ENCODE measurements at places on chromosomes 5 and 9.

DNA sequence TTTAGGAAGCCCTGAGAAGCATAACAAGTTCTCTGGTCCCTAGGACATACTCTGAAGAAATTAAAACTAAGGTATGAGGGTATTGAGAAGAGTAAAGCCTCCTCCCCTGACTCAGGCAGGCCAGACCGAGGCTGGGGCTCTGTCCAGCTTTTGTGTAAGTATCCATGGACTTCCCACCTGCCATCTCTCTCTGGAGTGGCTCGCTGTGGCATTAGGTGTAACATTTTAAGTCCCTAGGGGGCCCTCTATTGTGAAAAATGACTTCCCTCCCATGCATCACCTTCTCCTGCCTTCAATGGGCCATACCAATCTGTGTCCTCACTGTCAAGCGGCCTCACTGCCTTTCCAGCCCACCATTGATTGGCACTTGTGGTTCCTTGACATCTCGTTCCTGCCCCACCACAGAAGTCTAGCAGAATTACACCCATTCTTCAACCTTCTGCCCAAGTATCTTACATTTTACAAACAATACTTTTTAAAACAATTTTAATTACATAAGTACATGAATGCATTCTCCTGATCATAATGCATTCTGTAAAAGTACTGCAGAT is 205.5 kb downstream of the SLIT3 start:
- DNase-seq, result no peak

GRCh38 chr9:93300585-93301081 is 116.7 kb downstream of the WNK2 start:
- DNase-seq, result no peak

GRCh38 chr5:25056836-25057235 is 412.1 kb upstream of the CDH10 start:
- DNase-seq, result no peak

GRCh38 chr5:15304066-15304731 is 195.8 kb upstream of the FBXL7 start:
- DNase-seq, result no peak

- DNase-seq, result no peak
Measured at GRCh38 chr5:138491284-138491648, 26.0 kb downstream of the EGR1 start.

GRCh38 chr5:132592521-132592920 is 35.7 kb downstream of the RAD50 start:
- DNase-seq, result no peak

GRCh38 chr5:6029811-6030271 is 348.5 kb downstream of the MED10 start:
- no peak for DNase-seq

- DNase-seq, result no peak
Measured at GRCh38 chr9:100466829-100467221, 6.1 kb upstream of the TMEFF1 start.

GRCh38 chr5:59094864-59095263 is 512.0 kb downstream of the RAB3C start:
- DNase-seq, result no peak

- DNase-seq, result no peak
Measured at GRCh38 chr5:122401976-122402725, 90.1 kb downstream of the SNCAIP start.

DNA sequence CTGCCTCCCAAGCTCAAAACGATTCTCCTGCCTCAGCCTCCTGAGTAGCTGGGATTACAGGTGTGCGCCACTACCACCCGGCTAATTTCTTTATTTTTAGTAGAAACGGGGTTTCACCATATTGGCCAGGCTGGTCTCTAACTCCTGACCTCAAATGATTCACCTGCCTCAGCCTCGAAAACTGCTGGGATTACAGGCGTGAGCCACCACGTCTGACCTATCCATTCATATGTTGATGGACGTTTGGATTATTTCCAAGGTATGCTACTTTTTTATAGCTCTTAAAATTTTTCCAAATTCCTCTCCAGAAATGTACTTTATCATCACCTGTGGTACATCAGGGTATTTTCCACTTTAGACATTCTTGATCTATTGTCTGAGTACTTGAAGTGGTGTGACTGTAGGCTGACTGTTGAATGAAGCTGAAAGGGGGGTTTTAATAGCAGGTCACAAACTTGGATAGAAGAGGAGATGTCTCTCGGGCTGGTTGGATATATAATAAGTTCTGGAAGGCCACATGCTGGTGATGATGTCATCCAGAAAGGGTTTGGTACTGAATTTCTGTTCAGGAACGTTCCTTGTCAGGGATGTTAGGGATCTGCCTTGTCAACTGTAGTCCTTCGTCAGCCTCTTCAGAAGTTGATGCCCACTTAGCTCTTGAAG is 7.4 kb downstream of the CTNNA1 start:
- DNase-seq, result no peak

DNA sequence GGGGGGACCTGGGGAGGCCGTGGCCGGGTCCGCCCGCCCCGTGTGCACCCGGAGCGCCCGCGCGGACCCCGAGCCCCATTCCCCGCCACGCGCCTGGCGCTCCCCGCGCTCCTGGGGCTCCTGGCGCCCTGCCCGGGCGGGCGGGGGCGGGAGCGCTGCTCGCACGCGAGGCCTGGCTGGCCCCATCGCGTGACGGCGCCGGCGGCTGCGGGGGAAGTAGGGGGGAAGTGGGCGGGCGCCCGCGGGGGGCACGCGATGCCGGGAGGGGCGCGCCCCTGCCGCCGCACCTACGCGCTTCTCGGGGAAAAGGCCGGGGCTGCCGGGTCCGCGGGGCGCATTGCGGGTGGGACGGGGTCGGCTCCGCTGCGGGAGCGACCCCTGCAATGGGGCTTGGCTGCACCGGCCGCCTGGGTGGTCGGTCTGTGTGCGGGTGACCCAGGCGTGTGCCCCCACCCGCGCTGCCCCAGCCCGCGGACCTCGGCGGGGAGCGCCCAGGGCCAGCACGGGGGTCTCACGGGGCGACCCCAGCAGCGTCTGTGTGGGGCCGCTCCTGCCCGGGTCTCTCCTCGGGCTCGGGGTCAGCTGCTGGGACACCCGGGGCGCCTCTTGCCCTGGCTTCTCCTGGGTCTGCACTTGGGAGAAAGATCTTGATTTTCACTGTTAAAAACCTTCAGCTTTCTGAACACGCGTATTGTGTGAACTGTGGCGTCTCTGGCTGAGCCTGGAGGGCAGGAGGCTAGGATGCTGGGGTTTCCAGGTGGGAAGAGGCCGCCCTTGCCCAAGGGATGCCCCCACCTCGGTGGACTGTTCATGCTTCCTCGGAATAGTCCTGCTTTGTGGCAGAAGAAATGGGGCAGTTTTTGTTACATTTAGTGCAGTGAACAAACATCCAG is 52.4 kb downstream of the AHRR start:
- peak; percentile 55 for DNase-seq

DNA sequence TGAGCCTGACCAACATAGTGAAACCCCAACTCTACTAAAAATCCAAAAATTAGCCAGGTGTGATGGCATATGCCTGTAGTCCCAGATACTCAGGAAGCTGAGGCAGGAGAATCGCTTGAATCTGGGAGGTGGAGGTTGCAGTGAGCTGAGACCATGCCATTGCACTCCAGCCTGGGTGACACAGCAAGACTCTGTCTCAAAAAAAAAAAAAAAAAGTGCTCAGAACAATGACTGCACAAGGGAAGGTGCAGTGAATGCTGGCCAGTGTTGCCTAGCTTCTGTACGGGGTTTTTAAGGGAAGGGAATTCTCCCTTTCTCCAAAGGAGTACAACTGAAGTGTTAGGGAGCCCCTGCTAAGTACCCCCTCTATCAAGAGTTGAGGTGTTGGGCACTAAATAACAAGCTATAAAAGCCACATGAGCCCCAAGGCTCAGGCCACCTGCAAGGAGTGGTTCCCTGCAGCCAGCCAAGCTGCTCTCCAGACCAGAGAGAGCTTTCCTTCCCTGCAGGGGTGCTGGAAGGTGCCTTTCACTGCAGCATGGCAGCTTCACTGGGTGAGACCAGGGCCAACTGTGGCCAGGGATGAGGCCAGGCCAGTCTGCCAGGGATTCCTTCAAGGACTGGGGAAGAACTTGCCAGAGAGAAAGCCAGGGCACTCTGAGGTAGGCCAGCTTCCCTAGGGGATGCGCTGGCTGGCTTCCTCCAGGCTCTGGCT is 14.8 kb downstream of the GADD45G start:
- no peak for DNase-seq

DNA sequence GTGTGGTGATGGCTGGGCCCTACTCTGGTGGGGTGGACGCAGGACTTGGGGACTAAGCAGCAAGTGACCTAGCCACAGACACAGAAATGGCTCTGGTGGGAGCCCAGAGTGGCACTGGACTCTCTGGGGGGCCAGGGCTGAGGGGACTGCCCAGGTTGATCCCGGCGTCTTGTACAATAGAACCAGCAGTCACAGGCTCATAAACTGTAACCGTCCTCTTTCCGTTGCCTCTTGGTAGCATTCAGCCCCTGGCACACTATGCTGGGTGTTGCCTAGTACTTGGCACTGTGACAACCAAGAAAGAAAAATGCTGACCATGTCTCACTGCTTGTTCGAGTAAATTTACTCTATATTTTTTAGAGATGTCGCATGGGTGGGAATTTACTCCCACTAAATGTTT is 80.5 kb downstream of the DAB2IP start:
- no peak for DNase-seq

- DNase-seq, result no peak
Measured at GRCh38 chr5:1507014-1507375, 16.8 kb downstream of the LPCAT1 start.

- DNase-seq, result no peak
Measured at GRCh38 chr9:101791938-101792337, 53.5 kb upstream of the GRIN3A start.

DNA sequence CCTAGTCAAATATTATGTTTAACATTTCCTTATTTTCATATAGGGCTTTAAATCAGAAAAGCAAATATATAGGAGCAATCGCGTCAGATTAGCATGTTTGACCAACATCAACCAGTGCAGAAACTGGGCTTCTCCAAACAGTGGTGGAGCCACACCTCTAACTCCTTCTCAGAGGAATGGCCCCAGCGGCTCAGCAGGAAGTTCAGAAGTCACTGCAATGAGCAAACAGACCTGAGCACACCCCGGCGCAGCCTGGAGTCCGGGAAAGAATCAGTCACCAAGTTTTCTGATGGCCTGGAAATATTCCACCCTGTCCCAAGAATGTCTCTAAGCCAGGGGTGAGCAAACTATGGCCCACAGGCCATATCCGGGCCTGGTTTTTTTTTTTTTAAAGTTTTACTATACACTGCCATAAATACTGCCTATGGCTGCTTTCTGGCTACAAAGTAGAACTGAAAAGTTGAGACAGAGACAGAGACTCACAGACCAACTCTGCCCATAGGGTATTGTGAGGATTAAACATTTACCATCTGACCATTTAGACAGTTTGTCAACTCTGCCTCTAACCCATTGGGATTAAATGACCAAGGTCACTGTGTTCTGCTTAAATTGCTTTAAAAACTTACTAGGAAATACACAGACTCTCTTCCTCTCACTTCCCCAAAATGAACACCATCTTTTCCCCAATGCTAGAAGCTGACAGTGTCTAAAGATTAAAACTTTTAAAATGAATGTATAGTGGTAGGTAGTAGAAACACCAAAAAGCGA is 5.4 kb downstream of the GOLM1 start:
- DNase-seq, result no peak

GRCh38 chr5:151670083-151670686 is 16.5 kb downstream of the SPARC start:
- no peak for DNase-seq

DNA sequence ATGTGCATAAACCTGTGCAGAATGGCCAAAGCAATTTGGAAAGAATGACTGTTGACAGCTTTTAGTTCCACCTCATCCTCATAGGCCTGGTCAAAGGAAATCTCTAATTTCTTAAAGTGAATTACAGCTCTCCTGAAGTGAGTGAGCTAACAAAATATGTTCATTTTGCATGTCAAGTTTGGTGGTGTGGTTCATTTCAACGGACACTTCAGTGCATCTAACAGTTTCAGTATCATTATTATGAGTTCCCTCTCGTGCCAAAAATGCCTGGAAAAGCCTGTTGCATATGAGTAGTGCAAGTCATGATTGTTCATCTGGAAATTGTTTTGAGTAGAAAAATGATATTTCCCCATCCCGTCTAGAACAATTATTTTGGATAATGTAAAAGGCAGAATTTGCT is 53.2 kb upstream of the HMHB1 start:
- DNase-seq, result no peak

GRCh38 chr5:87413343-87413645 is 564 bp upstream of the CCNH start:
- DNase-seq, result no peak

DNA sequence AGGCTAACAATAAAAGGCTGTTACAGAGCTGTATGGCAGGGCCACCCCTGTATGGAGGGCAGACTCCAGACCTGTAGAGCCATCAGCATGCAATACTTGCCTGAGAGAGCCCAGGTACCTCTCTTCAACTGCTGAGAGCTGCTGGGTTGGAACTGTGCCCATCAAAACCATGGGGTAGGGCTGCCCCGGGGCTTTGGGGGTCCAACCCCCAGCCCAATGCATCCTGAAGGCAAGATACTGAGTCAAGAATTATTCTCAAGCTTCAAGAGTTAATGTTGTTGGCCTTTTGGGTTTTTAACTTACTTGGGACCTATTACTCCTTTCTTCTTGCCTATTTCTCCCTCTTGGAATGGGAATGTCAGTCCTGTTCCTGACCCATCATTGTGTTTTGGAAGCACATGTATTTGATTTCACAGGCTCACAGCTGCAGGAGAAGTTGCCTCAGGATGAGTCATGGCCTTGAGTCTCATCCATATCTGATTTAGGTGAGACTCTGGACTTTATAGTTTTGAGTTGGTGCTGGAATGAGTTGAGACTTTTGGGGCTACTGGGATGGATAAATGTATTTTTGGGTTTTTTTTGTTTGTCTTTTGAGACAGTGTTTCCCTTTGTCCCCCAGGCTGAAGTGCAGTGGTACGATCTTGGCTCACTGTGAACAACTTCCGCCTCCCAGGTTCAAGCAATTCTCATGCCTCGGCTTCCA is 21.0 kb upstream of the CDK7 start:
- DNase-seq, result no peak

GRCh38 chr9:27653246-27653645 is 80.0 kb upstream of the C9orf72 start:
- no peak for DNase-seq

GRCh38 chr5:111472579-111472978 is 39.8 kb downstream of the STARD4 start:
- DNase-seq, result no peak

DNA sequence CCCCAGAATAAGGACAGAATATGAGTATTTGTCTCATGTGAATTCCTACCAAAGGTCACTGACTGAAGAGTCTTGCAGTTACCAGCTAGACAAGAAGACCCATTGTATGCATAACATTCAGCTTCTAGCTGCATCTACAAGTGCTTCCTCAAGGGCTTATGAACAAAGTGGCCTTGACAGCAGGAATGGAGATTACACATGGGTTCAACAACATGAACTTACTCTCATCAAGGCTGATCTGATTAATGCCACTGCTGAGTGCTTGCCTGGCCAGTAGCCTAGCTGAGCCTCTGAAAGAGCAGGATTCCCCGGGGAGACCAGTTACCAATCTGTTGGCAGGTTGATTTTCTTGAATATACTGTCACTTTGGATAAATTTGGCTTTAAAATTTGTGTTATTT is 76.7 kb upstream of the CHD1 start:
- DNase-seq, result no peak

DNA sequence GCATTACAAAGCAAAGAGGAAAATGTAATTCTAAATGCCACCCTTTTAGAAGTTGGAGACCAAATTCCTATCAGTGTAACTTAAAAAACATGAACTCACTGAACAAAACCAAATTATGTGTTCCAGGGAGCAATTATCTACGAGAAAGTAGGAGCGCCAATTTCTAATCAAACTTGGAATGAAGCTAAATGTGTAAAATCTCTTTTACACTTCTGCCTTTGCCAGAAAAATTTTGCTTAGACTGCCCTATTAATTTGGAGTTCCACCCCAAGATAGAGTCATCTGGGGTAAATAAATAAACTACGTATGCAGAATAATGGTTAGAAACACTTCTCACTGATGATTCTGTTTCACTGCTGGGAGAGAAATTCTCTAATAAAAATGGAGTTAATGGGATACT is 825.6 kb downstream of the MTRR start:
- DNase-seq, result no peak
